Cortex of kidney (tissue), 1 donor: ENCODE measurements at places on chromosomes 5 and 9.

- DNase-seq: no peak
Observed at GRCh38 chr5:80703747-80704146, 49.0 kb upstream of the DHFR start.

DNA sequence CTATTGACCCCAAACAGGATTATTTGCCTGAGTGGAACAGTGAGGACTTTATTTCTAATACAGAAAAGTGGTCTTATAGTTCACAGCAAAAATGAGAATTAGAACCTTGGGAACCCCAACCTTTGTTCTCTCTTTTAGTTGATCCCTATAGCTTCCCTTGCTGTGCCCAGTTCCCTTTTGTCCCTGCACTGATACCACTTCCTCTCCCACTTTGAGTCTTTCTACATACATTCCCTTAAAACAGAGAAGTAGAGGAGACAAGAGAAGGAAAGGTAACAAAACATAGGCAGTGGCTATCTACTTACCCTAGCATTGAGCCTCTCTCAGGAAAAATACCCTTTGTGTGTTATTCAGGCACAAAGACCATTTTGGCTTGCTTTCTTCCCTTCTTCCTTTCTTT, 246.4 kb downstream of the FAM114A2 start:
- DNase-seq: no peak

DNA sequence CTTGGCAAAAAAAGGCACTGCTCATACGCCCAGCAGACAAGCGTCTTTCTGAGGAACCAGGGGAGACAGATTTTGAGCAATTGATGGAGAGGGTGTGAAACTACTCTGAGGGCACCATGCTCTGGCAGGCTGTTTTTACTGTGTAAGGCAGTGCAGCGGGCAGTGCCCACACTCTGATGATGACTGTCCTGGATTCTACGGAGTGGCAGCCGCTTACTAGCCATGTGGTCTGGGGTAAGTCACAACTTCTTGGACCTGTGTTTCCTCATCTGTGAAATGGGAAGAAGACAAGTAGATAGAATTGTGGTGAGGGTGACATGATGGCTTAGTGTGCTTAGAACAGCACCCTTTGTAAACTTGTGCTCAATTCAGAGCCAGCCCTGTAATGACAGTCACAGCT, 38.8 kb downstream of the FABP6 start:
- no peak for DNase-seq

- no peak for DNase-seq
Observed at GRCh38 chr9:128409978-128410377, 10.7 kb upstream of the CERCAM start.

GRCh38 chr9:98171176-98171925, 21.1 kb downstream of the CORO2A start:
- DNase-seq: no peak

- no peak for DNase-seq
Observed at GRCh38 chr9:93081081-93081529, 14.9 kb upstream of the CARD19 start.

DNA sequence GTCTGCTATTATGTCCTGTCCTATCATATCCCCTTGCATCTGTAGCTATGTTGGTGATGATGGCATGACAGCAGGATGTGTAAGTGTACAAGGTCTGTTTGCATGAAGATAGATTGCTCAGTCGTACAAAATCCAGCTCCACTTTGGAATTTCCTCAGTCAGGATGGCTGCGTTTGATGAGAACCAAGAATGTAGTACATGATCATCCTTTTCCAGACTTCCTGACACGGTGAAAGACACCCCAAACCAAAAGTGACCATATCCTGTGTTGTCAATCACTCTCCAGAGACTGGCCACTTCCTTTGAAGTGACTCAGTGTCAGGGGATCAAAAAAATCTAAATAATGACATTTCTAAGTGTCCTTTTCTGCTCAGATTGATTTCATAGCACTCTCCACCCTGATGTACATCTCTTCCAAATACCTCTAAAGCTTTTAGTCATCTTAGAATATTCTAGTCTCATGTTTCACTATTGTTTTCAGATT, 213.4 kb downstream of the PLK2 start:
- no peak for DNase-seq

DNA sequence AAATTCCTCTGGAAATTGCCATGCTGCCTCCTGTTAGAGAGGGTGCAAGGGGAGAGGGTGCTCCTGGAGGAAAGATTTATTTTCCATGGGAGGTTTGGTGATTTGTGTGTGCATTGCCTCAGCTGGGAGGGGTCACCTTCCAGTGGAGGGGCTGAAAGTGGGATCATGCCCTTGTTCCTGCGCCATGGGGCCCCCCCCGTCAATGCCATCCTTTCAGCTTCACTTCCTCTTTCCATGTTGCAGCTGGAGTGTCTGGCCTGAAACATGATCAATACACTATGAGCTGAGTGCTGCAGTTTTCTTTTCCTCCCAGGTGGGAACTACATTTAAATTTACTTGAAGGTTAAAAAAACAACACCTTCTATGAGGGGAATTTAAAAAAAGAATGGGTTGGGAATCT, 176.8 kb downstream of the MELK start:
- no peak for DNase-seq

DNA sequence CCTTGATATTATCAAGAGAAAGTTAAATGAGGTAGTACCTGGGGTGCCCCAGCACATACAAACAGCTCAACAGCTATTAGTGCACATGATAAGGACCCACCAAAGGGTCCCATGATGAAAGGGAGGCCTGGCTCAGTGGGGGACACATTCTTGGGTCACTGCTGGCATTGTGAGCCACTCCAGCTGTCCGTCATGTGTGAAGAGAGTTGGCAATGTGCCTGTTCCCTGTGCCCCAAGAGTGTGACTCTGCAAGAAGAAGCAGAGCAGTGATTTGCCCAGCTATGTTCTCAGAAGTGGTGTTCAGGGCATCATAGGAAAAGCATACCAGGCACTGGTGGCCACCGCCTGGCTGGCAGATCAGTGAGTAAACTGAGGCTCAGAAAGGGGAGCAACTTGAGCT, 37.1 kb upstream of the TDRD7 start:
- no peak for DNase-seq

DNA sequence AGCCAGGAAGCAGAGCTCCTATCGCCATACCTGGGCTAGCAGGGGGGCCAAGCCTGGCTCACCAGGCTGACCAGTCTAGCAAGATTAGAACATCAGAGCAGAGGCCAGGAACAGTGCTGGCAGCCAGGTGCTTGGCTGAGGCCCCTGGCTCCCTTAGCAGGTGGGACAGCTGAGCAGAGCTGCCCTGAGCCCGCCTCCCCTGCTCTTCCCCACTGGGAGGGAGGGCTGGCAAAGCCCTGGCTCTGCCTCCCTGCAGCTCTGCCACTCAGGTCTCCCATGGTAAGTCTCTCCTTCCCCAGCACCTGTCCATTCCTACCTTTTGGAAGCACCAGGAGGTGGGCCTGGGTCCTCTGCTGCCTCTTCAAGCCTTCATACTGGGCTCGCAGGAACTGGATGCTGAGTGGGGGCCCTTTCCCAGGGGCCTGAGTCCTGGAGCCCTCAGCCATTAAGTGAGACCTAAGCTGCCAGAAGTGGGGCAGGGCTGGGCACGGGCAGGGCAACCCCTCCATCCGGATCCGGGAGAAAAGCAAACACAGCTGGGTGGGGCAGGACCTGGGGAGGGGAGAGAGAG, 803 bp downstream of the C9orf152 start:
- DNase-seq: no peak

- no peak for DNase-seq
Observed at GRCh38 chr9:134691695-134692572, 50.3 kb downstream of the COL5A1 start.

- DNase-seq: no peak
Observed at GRCh38 chr9:124473310-124473709, 23.1 kb downstream of the ADGRD2 start.

DNA sequence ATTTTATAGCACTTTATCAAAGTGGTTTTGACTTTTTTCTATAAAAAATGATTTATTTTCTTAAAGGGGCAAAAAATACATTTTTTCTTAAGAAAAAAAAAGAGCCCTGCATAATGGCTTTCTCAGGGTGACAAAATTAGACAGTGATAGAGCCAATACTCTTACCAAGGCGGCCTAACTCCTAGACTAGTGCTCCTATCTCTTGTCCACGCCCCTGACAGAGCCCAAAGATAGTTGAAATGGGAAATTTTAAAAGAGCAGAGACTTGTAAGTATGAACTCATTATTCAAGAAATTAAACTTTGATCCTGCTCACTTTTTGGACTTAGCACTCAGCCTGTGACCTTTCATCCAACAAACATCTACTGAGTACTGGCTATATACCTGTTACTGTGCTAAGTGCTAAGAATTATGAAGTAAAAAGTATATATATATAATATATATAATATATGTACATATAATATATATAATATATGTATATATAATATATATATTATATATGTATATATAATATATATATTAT, 1.2 kb downstream of the INVS start:
- no peak for DNase-seq

DNA sequence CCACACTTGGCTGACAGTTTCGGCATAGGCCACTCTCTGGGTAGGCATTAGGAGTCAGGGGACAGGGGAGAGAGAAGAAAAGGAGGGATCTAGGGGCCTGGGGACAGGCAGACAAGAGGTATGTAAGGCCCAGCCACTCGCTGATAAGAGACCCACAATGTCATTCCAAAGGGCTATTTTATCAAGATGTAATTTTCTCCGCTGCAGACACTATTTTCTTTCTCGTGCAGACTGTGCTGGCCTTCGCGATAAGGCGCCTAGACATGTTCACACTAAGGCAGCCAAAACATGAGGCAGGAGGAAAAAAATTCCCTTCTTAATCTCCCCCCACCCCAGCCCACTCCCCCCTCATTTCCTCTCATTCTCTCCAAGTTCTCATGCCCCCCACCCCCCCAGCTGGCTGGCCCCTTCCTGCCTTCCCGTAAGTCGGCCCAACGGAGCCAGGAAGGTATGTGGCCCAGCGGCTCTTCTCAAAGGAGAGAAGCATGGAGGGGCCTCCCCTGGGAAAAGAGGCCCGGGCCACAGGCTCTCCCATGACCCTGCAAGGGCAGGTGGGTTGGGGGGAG, 44.9 kb upstream of the SYNPO start:
- DNase-seq: no peak

DNA sequence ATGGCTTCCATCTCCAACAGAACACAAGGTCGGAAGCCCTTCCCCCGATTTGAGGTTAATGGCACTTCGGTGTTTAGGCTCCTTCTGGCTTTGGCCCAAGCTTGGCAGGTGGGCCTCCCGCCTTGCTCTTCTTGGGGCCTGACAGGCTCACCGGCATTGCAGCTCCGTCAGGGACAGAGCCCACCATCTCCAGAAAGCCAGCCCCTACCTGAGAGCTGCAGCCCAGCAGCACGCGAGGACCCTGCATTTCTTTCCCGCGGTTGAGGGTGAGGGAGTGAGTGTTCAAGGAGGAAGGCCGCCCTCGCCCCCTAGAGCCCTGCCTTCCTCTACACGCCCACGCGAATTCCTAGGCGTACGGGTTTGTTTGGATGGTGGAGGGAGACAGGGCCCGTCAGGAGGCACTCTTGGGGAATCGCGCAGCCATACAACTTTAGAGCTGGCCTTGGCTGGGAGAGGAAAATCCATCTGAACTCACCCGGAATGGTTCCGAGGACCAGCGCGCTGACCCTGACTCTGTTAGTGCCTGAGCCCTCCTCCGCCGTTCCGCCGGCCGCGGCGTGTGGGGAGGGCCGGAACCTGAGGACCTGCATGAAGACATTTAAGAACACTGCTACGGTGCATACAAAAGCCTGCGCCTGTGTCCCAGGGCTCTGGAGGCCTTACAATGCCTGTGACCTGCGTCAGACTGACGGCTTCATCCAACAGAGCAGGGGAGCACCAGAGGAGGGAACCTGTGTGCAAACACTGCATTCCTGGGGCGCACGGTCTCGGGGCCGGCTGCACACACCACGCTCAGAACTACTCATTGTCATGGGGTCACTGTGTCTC, 73.8 kb downstream of the MRPL36 start:
- no peak for DNase-seq

- no peak for DNase-seq
Observed at GRCh38 chr5:32272746-32273145, 40.0 kb downstream of the MTMR12 start.

DNA sequence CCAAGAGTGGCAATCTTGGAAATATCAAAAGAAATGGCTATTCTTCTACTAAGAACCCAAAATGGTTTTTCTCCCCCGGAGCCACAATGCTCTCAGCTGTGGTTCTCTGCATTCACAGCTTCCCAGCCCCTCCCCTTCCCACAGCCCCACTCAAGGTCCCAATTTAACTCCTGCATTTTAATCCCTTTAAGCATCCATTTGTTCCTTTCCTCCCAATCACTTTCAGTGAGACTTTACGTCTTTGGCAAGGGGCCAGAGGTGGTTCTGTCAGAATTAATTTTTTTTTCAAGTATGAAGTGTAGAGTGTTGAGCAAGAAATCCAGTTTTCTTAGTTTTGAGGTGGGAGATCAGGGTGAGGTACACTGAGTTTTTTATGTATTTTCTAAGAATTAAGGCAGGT, 256.9 kb downstream of the GLIS3 start:
- DNase-seq: no peak

DNA sequence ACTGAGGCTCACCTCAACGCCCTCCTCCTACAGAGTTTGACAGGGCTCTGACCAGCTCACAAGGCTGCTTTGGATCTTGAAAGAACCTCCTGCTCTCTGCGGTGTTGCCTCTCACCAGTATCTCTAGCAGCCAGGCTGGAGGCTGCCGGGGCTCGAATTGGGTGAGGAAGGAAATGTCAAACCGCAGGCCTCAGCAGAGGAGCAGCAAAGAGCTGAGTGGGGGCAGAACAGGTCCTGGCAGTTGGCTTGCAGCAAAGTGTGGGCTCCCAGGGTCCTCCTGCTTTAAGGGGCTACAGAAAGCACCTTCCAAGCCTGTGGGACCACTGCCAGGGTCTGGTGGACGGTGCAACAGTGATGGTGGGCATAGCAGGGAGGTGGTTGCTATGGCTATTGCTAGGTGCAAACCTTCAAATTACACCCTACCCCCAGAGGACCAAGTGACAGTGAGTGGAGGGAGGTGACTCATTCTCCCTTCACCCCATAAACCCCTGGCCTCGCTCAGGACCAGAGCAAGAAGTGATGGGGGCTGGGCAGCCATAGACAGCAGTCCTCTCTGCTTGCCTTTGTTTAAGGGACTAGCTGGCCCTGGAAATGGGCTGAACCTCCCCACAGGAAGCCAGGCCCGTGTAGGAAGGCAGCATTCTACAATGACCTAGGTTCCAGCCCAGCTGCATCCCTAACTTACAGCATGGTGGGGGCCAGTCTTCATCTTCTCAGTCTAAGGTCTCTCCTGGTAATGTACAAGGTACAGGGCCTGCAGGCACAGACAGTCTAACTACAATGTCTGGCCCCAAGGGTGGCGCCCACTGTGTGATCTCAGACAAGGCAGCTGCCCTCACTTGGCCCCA, 18.7 kb downstream of the LCP2 start:
- no peak for DNase-seq
